ENCODE measurements at places on chromosomes 2 and 18.

- no peak for DNase-seq
These were observed 4.3 kb downstream of the VAPA start for GRCh38 chr18:9918016-9918680.

DNA sequence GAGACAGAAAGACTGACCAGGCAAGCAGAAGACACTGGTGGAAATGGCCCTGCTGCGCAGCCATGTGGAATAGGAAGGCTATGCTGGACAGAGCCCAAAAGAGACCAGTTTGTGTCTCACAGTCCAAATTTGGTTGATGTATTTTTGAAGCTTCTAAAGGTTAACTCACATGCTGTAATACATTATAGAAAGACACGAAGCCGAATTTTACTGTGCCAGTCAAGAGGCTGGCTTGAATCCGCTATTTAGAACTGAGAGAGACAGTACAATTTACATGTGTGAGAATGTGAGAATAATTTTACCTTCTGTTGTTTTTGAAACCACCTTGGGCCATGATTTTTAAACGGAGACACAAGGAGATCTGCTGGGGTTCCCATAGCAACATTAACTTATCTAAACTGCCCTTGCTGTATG lies 113.6 kb downstream of the METTL8 start:
- no peak for DNase-seq

DNA sequence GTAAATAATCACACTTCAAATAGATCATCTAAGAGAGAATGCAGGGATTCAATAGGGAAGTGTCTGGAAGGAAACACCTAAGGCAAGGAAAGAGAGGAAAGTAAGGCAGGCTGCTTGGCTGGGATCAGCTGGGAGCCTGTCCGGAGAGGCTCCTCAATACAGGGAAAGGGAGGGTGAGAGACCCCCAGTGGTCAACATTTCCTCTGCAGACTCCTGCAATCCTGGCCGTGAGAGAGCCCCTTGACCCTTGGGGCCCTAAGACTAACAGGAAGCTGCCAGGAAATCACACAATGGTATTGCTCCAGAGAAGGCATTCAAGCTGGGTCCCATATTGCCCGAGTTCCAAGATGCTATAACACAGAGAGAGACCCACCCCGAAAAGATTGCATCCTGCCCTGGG lies 549.4 kb downstream of the NYAP2 start:
- DNase-seq = no peak

DNA sequence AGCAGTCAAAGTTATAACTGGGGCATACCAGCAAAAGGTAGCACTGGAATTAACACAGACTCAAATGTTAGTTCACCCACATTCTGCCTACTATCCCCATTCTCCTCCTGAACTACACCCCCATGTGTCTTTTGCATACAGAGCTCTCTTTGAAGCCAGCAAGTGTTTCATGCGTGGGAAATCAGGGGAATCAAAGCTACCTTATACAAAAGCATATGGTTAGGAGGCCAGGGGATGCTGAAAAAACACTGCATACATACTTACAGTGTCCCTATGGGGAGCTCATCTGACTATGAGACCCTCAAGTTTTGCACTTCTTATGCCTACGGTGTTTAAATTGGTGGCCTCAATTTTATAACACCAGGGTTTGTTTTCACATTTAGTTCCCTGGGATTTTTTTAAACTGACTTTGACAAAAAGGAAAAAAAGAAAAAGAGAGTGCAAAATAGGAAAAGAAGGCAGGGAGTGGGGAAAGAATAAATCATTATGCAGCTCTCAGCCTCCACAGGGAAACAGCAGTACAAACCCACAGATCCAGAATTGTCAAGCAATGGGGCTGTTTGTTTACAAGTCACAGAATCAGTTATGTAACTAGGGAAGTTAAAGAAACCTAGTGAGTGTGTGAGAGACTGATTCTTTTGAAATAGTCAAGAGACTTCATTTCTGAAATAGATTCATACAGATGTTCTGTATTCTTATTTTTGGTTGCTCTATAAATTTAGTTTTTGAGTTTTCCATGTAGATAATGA lies 20.1 kb upstream of the PPP3R1 start:
- DNase-seq = no peak

DNA sequence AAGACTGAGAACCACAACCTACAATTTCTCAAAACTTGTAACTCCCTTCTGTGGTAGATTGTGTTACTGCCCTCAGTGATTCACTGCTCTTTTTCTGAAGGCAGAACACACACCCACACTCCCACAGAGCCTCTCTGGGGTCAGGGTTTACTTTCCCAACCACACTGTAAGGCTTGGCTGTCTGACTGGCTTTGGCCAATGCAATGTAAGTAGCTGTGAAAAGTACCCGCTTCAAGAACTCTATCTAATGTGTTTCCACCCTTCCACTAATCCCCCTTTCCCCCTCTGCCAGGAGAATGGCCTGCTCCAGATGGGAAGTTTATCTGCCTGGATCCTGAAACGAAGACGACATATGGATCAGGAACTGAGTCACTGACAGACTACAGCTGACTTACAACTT lies 222.7 kb downstream of the CDH2 start:
- no peak for DNase-seq

DNA sequence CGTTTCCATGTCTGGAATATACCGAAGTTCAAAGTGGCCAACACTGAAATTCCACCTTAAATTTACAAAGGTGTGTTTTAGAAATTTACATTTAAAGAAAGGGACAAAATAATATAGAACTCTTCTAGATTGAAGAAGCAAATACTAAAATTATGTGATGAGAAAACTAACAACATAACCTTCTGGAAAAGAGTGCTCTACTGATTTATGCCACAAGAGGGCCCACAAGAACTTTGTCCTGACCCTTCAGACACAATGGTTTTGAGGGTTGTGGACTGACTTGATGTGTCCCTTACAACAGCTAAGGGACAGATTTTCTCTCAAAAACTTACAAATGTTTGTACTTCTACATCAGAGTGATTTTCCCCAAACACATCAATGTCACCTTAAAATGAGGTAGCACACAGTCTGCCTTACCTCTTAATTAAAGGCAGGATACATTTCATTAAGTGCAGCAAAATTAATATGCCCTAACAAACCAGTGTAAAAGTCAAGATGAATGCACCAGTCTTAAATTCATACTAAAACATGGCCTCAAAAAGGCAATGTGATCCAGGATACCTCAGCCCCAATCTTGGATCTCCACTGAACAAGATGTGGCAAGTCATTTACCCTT lies 36.2 kb downstream of the EIF2AK3 start:
- no peak for DNase-seq

DNA sequence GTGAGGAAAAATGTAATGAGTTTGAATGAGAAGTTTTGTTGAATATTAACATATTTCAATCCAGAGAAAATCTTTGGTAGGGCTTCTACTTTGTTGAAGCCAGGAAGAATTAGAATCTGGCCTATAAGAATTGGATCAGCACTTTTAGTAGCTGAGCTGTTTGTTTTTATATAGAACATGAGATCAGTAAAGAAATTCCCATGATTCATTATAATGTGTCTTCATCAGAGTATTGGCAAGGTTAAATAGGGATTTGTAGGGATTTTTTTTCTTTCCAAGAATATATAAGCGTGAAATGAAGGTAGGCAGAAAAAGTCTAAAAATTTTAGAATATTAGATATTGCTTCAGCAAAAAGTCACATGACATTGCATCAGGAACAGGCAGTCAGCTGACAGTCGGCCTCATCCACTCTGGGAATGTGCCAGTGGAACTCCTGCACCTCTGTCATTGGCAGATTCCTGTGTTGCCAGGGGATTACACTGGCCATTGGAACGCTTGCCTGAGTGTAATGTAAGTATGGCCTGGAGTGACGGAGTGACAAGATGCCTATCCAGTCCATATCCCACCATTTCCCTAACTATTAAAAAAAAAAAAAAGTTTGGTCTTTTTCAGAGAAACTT lies 60.6 kb downstream of the SERTAD2 start:
- DNase-seq = no peak
